ENCODE measurements at places on chromosomes 6 and 20.

GRCh38 chr6:82612475-82613039 lies 248.9 kb downstream of the TPBG start:
- no peak for DNase-seq

GRCh38 chr6:105884426-105884825 lies 201.7 kb upstream of the PRDM1 start:
- no peak for DNase-seq

GRCh38 chr20:55186228-55186627 lies 710.8 kb downstream of the DOK5 start:
- no peak for DNase-seq

DNA sequence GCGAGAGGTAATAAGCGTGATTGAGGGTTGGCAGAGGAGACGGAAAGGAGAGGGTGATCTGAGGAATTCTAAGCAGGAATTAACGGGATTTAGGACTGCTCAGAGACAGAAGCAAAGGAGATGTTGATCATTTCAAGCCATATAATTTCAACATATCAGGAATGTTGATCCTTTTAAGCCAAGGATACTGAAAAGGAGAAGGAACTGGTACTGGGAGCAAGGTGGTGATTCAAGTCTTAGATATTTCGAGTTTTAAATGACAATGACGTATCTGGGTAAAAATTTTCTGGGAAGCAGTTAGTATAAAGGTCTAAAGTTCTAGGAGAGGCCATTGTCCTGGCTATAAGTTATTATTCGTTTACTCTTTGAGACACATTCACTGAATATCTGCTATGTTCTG lies 91.3 kb upstream of the OGFRL1 start:
- DNase-seq: no peak

- DNase-seq: no peak
Measured at GRCh38 chr6:85675030-85675819, 32.5 kb upstream of the SYNCRIP start.

GRCh38 chr6:170388113-170388512 lies 81.6 kb downstream of the FAM120B start:
- DNase-seq: no peak
